ENCODE measurements at places on chromosomes 11 and 22. TPM values are rescaled to one million over a fixed set of nuclear protein-coding genes. Genes with fewer than 3 reads are reported as not detected.

OR4C11 gene
- total RNA-seq, result not detected

GGT5 gene
- 1.2 TPM for total RNA-seq

MS4A15 gene
- total RNA-seq, result not detected

ACRV1 gene
- not detected for total RNA-seq

TESMIN gene
- total RNA-seq, result not detected

GAS2 gene
- 0.63 TPM for total RNA-seq

LDHAL6A gene
- not detected for total RNA-seq

MS4A6E gene
- not detected for total RNA-seq

OR5B21 gene
- not detected for total RNA-seq

KCNJ4 gene
- total RNA-seq, result not detected

ACR gene
- not detected for total RNA-seq

LRRN4CL gene
- total RNA-seq, result 36.9 TPM

PNPLA3 gene
- total RNA-seq, result 1.7 TPM

DDI1 gene
- total RNA-seq, result not detected

OR8H2 gene
- not detected for total RNA-seq

DEFB108B gene
- not detected for total RNA-seq

FAT3 gene
- total RNA-seq, result under 0.01 TPM

RASD2 gene
- total RNA-seq, result 0.95 TPM
